ENCODE measurements at places on chromosomes 2 and 18. TPM values are rescaled to one million over a fixed set of nuclear protein-coding genes. Genes with fewer than 3 reads are reported as not detected.

Gene NEB
- total RNA-seq, result under 0.01 TPM

GRCh38 chr2:156435396-156435717 is 822 bp upstream of the GPD2 start:
- peak overlapping the region; percentile 74 for H3K4me3 ChIP-seq
- peaks cover 54% of the 10 kb centered on the region for H3K4me1 ChIP-seq
- no peak for DNase-seq

- no peaks in the 10 kb centered on the region for H3K4me1 ChIP-seq
- H3K4me3 ChIP-seq, result no peak overlapping the region
- H3K36me3 ChIP-seq, result no peaks in the 10 kb centered on the region
- DNase-seq, result peak; percentile 86
- no peaks in the 10 kb centered on the region for H3K27me3 ChIP-seq
- no peak overlapping the region for H3K27ac ChIP-seq
These were observed 184.3 kb downstream of the SH3BP4 start for GRCh38 chr2:235135990-235136561.

Gene NIF3L1
- total RNA-seq, result 63.1 TPM

Gene BZW1
- total RNA-seq, result 389 TPM

DNA sequence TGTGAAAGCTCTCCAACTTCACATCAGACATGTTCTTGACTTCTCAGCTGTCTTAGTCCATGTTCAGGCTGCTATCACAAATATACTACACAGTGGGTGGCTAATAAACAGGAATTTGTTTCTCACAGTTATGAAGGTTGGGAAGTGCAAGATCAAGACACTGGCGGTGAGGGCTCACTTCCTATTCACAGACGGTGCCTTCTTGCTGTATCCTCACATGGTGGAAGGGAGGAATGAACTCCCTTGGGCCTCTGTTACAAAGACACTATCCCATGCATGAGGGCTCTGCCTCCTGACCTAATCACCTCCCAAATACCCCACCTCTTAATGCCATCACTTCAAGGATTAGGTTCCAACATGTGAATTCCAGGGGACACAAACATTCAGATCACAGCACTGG is 9.7 kb downstream of the UXS1 start:
- no peak overlapping the region for H3K27ac ChIP-seq
- DNase-seq, result no peak
- H3K4me1 ChIP-seq, result peaks cover 1% of the 10 kb centered on the region
- H3K27me3 ChIP-seq, result no peaks in the 10 kb centered on the region
- no peak overlapping the region for H3K4me3 ChIP-seq

DNA sequence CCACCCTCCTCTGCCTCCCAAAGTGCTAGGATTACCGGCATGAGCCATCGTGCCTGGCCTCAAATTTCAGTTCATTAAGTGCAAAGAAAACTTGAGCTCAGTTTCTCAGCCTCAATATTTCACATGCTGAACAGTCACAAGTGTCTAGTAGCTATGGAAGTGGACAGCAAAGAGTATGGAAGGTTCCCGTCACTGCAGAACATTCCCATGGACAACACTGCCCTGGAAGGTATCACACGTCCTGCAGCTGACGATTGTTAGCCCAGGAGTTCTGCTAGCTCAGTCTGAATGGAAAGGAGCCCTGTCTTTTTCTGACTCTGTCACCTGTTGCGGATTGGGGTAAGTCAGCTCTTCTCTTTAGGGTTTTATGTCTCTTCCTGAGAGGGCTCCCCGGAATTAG is 86.2 kb upstream of the PTPRM start:
- peaks cover 41% of the 10 kb centered on the region for H3K27me3 ChIP-seq
- no peak for DNase-seq
- no peak overlapping the region for H3K27ac ChIP-seq
- no peaks in the 10 kb centered on the region for H3K36me3 ChIP-seq

- H3K36me3 ChIP-seq, result peaks cover 31% of the 10 kb centered on the region
- peak overlapping the region; percentile 97 for H3K27ac ChIP-seq
- peak overlapping the region; percentile 84 for H3K4me3 ChIP-seq
- peak; percentile 94 for DNase-seq
These were observed 1.3 kb upstream of the BZW1 start for GRCh38 chr2:200810252-200810997.

- no peak overlapping the region for H3K27ac ChIP-seq
- no peaks in the 10 kb centered on the region for H3K27me3 ChIP-seq
- H3K4me1 ChIP-seq, result peaks cover 46% of the 10 kb centered on the region
- H3K4me3 ChIP-seq, result no peak overlapping the region
These were observed 107.1 kb downstream of the SH3RF3 start for GRCh38 chr2:109236147-109236546.

GRCh38 chr18:63464434-63464833 is 12.3 kb upstream of the SERPINB5 start:
- no peaks in the 10 kb centered on the region for H3K36me3 ChIP-seq
- no peak for DNase-seq
- H3K4me1 ChIP-seq, result no peaks in the 10 kb centered on the region
- H3K27me3 ChIP-seq, result no peaks in the 10 kb centered on the region

DNA sequence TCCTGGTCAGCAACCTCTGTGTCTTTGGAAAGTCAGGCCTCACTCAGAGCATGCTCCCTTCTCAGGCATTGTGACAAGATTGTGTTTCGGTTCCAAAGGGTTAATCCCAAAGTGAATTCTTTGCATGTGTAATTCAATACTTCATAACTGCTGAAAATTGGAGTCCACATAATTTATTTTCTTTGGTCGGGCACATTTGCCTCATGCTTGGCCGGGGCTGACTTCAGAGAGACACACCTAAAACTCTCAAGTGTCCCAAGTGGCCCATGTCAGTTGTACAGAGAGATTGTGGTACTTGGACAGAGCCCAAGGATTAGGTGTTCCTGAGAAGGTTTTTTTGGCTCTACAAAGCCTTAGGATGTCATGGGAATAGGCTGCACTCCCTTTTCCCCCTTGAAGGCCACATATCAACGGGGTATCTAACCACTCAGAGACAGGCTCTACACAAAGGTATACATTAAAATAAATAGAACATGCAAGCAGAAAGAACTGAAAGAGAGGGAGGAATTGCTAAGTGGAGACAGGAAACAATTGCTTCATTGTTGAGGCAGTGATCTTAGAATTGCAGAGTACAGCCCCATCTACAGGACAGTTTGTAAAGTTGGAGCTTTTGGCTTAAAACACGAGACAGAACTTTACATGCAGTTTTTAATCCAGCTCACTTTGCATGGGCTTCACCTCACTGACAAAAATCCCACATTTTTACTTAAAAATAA is 1232.3 kb upstream of the ZEB2 start:
- peak overlapping the region; percentile 71 for H3K27ac ChIP-seq
- no peaks in the 10 kb centered on the region for H3K36me3 ChIP-seq
- peaks cover 30% of the 10 kb centered on the region for H3K4me1 ChIP-seq
- H3K27me3 ChIP-seq, result no peaks in the 10 kb centered on the region
- peak; percentile 78 for DNase-seq

Gene ZNF396
- total RNA-seq, result 0.95 TPM

DNA sequence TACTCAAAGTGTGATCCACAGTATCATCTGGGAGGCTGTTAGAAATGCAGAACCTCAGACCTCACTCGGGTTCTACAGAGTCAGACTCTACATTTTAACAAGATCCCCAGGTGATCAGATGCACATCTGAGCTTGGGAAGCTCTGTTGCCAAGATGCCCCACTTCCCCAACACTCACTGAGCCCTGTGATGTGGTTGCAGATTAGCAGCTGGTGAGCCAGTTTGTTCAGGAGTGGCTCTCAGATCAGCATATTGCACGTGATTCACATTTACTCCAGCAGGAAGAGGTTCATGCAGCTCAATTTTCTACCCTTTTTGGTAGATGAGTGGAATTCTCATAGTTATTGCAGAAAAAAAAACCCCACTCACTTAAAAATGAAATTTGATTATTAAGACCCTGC is 96.4 kb downstream of the VIT start:
- H3K36me3 ChIP-seq, result no peaks in the 10 kb centered on the region
- no peak overlapping the region for H3K27ac ChIP-seq
- DNase-seq, result no peak
- no peak overlapping the region for H3K4me3 ChIP-seq

- H3K4me1 ChIP-seq, result peaks cover 19% of the 10 kb centered on the region
- H3K27ac ChIP-seq, result no peak overlapping the region
- no peak for DNase-seq
- H3K36me3 ChIP-seq, result peaks cover 5% of the 10 kb centered on the region
These were observed 118.8 kb downstream of the TTC27 start for GRCh38 chr2:32746669-32747068.

DNA sequence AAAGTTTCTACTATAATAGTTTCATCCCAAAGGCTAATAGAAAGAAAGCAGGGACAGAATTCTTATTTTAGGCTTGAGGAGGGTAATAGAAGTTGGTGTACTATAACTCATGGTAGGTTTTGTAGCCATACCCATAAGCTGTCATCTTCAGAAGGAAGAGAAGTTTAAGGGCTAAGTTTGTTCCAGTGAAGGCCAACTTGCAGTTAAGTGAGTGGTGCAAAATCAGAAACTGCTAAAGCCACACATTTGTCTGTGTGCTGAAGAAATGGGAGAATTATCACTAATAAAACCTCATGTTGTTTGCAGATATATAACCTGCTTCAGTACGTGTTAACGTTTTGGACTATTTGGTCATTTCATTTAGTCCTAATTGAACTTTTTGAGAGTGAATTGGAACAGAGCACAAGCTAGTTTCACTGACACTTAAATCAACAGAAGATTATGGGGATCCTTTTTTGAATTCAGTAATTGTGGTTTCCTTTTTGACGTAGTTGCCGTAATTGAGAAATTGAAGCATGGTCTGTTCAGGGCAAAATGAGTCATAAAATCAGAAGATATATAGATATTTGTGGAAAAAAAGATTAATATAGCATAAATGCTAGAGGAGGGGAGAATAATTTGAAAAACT is 69.1 kb downstream of the PHLPP1 start:
- peaks cover 38% of the 10 kb centered on the region for H3K4me1 ChIP-seq
- H3K36me3 ChIP-seq, result no peaks in the 10 kb centered on the region
- no peak overlapping the region for H3K27ac ChIP-seq
- H3K27me3 ChIP-seq, result no peaks in the 10 kb centered on the region
- DNase-seq, result no peak

- H3K36me3 ChIP-seq, result no peaks in the 10 kb centered on the region
- peaks cover 12% of the 10 kb centered on the region for H3K4me1 ChIP-seq
- DNase-seq, result no peak
- no peak overlapping the region for H3K4me3 ChIP-seq
- H3K27ac ChIP-seq, result peak overlapping the region; percentile 31
- H3K27me3 ChIP-seq, result no peaks in the 10 kb centered on the region
These were observed 951.9 kb downstream of the TSN start for GRCh38 chr2:122707224-122707824.

DNA sequence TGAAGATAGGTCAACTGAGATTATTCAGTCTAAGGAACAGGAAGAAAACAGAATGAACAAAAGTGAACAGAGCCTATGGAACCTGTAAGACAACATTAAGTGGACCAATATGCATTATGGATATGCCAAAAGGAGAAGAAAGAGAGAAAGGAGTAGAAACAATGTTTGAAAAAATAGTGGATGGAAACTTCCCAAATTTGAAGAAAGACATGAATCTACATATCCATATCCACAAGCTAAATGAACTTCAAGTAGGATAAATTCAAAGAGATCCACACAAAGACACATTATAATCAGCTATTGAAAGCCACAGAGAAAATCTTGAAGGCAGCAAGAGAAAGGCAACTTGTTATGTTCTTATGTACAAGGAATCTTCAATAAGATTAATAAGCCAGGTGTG is 74.2 kb downstream of the BAZ2B start:
- H3K27ac ChIP-seq, result no peak overlapping the region
- peaks cover 6% of the 10 kb centered on the region for H3K36me3 ChIP-seq

GRCh38 chr2:29628108-29628745 is 293.2 kb downstream of the ALK start:
- DNase-seq, result peak; percentile 83
- peak overlapping the region; percentile 99 for H3K27ac ChIP-seq
- no peaks in the 10 kb centered on the region for H3K27me3 ChIP-seq
- H3K36me3 ChIP-seq, result no peaks in the 10 kb centered on the region

Gene FSIP2
- 2.5 TPM for total RNA-seq

Gene WNT6
- not detected for total RNA-seq
